ENCODE measurements at places on chromosomes 12 and 14.

DNA sequence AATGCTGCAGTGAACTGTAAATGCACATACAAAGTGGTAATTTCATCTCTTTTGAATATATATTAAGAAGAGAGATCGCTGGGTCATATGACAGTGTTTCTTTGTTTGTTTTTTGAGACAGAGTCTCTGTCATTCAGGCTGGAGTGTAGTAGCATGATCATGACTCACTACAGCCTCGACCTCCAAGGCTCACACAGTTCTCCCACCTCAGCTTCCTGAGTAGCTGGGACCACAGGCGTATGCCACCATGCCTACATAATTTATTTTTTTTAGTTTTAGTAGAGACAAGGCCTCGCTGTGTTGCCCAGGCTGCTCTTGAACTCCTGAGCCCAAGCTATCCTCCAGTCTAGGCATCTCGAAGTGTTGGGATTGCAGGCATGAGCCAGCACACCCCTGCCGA lies 62.4 kb upstream of the ACSS3 start:
- H3K27me3 ChIP-seq: no peaks in the 10 kb centered on the region
- H3K36me3 ChIP-seq: no peaks in the 10 kb centered on the region
- no peak overlapping the region for H3K27ac ChIP-seq

DNA sequence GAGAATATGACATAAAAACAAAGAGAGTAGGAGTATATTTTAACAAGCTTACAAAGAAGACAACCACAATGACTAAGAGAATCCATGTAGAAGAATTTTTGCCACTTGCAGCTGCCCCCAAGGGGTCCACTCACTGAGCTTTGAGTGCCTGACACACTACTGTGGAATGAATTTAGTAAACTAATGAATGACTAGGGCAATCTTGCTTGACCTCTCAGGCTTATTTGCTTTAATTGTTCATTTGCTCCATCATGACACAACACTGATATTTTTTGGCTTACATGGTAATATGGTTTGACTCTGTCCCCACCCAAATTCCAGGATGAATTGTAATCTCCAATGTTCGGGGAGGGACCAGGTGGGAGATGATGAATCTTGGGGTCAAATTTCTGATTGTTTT lies 249.1 kb upstream of the FAR2 start:
- H3K27me3 ChIP-seq: no peaks in the 10 kb centered on the region
- peak; percentile 99 for DNase-seq
- no peaks in the 10 kb centered on the region for H3K36me3 ChIP-seq

DNA sequence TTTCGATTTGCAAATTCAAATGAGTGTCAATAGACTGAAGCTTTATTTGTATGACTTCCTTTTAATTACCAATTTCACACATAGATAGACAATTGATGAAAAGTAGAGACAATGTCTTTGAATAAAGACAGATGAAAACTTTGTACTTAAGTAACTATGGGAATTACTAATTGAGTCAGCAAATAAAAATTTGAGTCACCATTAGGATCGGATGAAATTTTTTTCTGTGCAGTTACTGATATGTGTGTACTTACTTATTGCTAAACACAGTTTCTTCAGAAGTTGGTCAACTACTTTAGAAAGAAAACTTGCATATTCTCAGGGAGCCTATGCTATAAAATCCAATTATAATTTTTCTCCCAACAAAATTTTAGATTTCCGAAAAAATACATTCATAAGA lies 224.9 kb upstream of the SLC16A7 start:
- no peaks in the 10 kb centered on the region for H3K36me3 ChIP-seq
- no peak overlapping the region for H3K27ac ChIP-seq
- no peak overlapping the region for H3K4me3 ChIP-seq
- no peaks in the 10 kb centered on the region for H3K4me1 ChIP-seq

- H3K4me1 ChIP-seq: no peaks in the 10 kb centered on the region
- no peaks in the 10 kb centered on the region for H3K36me3 ChIP-seq
- no peak for DNase-seq
- no peak overlapping the region for H3K27ac ChIP-seq
- no peaks in the 10 kb centered on the region for H3K27me3 ChIP-seq
These were observed 2.5 kb downstream of the CMAS start for GRCh38 chr12:22048351-22049041.

DNA sequence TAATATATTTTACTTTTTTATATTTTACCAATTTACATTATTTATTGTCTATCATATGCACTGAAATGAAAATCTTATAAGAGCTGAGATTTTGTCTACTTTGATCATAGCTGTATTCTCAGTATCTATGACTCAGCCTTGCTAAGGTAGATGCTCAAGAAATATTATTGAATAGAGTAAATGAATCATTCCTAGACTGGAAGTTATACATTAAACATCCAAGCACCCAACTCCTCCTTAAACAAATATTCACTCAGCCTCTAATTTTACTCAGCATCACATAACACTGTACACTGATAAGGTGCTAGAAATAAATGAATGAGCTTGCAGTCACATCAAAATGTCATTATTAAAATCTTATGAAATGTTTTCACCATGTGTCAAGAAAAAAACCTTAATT lies 1424.9 kb downstream of the LRFN5 start:
- no peak overlapping the region for H3K27ac ChIP-seq
- no peaks in the 10 kb centered on the region for H3K4me1 ChIP-seq
- DNase-seq: no peak
- H3K36me3 ChIP-seq: no peaks in the 10 kb centered on the region
- H3K27me3 ChIP-seq: no peaks in the 10 kb centered on the region

GRCh38 chr14:52363961-52364360 lies 49.8 kb downstream of the PTGER2 start:
- no peak overlapping the region for H3K27ac ChIP-seq
- no peak for DNase-seq
- no peaks in the 10 kb centered on the region for H3K36me3 ChIP-seq
- no peaks in the 10 kb centered on the region for H3K27me3 ChIP-seq
- peaks cover 6% of the 10 kb centered on the region for H3K4me1 ChIP-seq
- no peak overlapping the region for H3K4me3 ChIP-seq

- H3K4me1 ChIP-seq: no peaks in the 10 kb centered on the region
- no peak overlapping the region for H3K4me3 ChIP-seq
- peak; percentile 27 for DNase-seq
- peaks cover 13% of the 10 kb centered on the region for H3K27me3 ChIP-seq
These were observed 16.4 kb upstream of the PLD4 start for GRCh38 chr14:104908303-104908702.

DNA sequence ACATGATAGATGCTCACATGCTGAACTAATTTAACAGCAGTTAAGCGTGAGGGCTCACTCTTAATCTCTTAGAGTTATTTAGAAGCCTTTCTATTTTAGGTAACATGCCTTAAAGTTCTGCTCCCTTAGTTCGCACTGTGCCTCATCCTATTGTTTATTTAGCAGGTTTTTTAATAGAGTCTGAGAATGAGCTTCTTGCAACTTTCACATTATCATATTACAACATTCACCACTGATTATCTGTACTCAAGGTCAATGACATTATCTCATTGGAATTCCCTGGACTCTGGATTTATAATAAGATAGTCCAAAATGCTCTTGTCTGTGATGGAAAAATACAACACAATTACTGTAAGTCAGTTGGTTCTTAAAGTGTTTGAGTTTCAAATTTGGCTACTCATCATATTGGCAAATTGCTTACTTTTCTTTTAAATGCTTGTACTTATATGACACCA lies 183.6 kb upstream of the SLC38A2 start:
- H3K36me3 ChIP-seq: no peaks in the 10 kb centered on the region
- peak; percentile 99 for DNase-seq
- peaks cover 31% of the 10 kb centered on the region for H3K4me1 ChIP-seq
- H3K27ac ChIP-seq: peak overlapping the region; percentile 99

DNA sequence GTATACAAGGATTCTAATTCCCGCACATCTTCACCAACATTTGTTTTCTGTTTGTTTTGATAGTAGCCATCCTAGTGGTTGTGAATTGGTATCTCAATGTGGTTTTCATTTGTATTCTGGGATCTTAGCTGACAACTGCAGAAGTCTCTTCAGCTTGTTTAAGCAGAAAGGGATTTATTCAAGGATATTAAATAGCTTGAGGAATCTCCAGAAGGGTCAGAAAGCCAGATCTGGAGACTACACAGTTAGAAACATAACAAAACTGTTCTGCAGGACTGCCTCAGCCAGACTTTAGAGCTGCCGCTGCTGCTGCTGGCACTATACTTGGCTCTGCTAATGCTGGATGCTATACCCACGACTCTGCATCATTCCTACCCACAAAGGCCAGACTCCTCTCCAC lies 13.4 kb upstream of the CDKL1 start:
- no peaks in the 10 kb centered on the region for H3K4me1 ChIP-seq
- H3K27me3 ChIP-seq: no peaks in the 10 kb centered on the region

- H3K27me3 ChIP-seq: no peaks in the 10 kb centered on the region
- peak overlapping the region; percentile 70 for H3K27ac ChIP-seq
- H3K36me3 ChIP-seq: no peaks in the 10 kb centered on the region
- peak; percentile 53 for DNase-seq
- peaks cover 10% of the 10 kb centered on the region for H3K4me1 ChIP-seq
These were observed 387.5 kb downstream of the BCAT1 start for GRCh38 chr12:24561411-24561871.

- H3K4me1 ChIP-seq: peaks cover 17% of the 10 kb centered on the region
- peak; percentile 49 for DNase-seq
- no peak overlapping the region for H3K27ac ChIP-seq
- H3K4me3 ChIP-seq: no peak overlapping the region
These were observed 30.2 kb upstream of the ANKRD9 start for GRCh38 chr14:102539544-102540314.

DNA sequence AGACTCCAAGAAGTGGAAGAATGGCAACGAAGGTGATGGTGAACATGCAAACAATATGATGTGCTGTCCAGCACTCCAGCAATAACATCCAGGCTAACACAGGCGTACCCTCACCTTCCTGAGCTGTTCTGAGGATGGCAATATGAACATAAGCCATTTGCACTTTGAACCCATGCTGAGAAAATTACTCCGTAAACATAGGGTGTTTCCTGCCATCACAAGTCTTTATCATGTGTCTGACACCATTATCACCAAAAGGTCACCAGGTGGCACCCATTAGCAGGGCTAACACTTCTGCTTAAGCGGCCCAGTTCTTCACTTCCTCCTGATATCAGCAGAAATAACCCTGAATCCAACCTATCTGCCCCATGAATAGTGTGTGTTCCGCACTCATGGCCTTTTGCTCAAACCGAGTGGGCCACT lies 482.8 kb downstream of the MED13L start:
- DNase-seq: no peak
- no peaks in the 10 kb centered on the region for H3K27me3 ChIP-seq
- H3K36me3 ChIP-seq: no peaks in the 10 kb centered on the region
- H3K4me1 ChIP-seq: no peaks in the 10 kb centered on the region
- H3K4me3 ChIP-seq: no peak overlapping the region
- H3K27ac ChIP-seq: no peak overlapping the region

GRCh38 chr14:54597795-54598443 lies 31.0 kb downstream of the SAMD4A start:
- DNase-seq: peak; percentile 42
- peaks cover 16% of the 10 kb centered on the region for H3K4me1 ChIP-seq
- no peak overlapping the region for H3K4me3 ChIP-seq
- no peaks in the 10 kb centered on the region for H3K36me3 ChIP-seq
- no peak overlapping the region for H3K27ac ChIP-seq

DNA sequence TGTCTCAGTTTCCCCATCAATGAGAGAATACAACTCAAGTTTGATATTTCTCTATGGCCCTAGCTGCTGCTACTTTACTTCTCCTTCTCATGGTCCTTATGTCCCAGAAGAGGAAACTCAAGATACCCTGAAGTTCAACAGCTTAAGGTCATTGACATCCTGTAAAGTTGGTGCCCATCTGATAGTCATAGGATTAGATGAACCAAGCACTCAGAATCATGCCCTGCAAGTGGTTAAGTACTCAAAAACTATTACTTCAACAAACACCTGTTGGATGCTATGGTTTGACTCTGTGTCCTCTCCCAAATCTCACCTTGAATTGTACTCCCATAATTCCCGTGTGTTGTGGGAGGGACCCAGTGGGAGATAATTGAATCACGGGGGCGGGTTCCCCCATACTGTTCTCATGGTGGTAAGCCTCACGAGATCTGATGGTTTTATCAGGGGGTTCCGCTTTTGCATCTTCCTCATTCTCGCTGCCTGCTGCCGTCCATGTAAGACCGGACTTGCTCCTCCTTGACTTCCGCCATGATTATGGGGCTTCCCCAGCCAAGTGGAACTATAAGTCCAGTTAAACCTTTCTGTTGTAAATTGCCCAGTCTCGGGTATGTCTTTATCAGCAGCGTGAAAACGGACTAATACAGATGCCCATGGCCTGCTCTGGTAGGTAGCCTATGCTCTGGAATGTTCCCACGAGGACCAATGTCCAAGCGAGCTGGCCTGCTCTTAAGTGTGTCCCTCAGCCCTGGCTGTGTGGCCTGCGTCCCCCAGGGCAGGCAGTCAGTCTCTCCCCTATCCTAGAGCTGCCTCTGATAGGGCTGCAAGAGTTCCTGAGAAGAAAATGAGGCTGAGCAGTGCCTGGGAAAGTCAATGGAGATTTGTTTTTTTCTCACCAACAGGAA lies 18.1 kb downstream of the CAMKK2 start:
- no peaks in the 10 kb centered on the region for H3K36me3 ChIP-seq
- H3K27ac ChIP-seq: peak overlapping the region; percentile 15
- H3K27me3 ChIP-seq: no peaks in the 10 kb centered on the region
- DNase-seq: no peak

DNA sequence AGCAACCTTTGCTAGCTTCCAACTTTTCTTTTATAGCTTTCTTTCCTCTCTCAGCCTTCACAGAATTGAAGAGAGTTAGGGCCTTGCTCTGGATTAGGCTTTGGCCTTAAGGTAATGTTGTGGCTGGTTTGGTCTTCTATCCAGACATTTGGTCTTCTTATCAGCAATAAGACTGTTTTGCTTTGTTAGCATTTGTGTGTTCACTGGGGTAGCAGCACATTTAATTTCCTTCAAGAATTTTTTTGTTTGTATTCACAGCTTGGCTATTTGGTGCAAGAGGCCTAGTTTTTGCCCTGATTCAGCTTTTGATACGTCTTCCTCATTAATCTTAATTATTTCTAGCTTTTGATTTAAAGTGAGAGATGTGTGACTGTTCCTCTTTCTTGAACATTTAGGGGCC lies 130.8 kb downstream of the RAD51B start:
- no peaks in the 10 kb centered on the region for H3K4me1 ChIP-seq
- no peak overlapping the region for H3K27ac ChIP-seq
- H3K4me3 ChIP-seq: no peak overlapping the region
- peak; percentile 55 for DNase-seq

DNA sequence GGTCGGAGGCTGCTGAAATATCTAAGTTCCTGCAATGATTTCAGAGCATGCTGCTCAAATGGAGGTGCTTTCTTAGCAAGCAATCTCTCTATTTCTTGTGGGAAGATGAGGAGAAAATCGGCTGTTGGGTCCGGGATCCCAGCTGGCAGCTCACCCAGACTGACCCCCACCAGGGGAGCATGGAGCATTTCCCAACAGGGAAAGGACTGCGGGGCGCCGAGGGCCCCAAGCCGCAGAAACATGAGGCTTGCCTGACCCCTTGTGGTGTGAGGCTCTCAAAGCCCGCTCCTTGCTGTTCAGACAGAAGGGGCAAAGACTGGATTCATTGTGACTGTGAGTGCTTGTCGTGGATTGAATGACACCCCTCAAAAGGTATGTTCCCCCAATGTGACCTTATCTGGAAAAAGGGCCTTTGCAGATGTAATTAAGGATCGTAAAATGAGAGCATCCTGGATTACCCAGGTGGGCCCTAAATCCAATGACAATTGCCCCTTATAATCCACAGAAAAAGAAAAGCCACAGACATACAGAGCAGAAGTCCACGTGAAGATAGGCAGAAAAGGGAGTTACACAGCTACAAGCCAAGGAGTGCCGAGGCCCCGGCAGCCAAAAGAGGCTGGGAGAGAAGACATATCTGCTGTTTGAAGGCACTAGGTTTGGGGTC lies 116.3 kb upstream of the VASH1 start:
- no peak for DNase-seq
- H3K4me3 ChIP-seq: no peak overlapping the region
- H3K4me1 ChIP-seq: no peaks in the 10 kb centered on the region
- H3K27me3 ChIP-seq: peaks cover 7% of the 10 kb centered on the region
